NCI-H187 treated with DMSO at 0.1 percent for 48 hours (cell line): ENCODE measurements at places on chromosomes 6 and 20.

GRCh38 chr6:45278367-45278766, 49.8 kb upstream of the RUNX2 start:
- no peak for DNase-seq

DNA sequence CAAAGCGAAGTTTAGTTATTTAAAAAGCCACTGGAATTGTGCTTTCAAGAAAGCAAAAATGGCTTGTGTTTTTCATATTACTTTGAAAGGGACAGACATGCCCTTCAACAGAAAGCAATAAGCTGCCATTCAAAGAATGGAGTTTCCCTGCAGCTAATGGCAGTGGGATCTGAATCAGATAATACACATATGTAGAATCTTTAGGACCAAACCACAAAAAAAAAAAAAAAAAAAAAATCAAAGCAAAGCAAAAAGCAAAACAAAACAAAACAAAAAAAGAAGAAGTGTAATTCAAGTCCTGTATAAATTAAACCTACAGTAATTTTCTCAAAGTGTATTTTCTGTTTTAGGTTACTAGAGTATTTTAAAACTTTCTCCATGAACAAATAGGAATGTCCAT, 63.6 kb upstream of the ZNF217 start:
- DNase-seq, result no peak

- no peak for DNase-seq
Observed at GRCh38 chr6:5786321-5786968, 220.3 kb downstream of the NRN1 start.

DNA sequence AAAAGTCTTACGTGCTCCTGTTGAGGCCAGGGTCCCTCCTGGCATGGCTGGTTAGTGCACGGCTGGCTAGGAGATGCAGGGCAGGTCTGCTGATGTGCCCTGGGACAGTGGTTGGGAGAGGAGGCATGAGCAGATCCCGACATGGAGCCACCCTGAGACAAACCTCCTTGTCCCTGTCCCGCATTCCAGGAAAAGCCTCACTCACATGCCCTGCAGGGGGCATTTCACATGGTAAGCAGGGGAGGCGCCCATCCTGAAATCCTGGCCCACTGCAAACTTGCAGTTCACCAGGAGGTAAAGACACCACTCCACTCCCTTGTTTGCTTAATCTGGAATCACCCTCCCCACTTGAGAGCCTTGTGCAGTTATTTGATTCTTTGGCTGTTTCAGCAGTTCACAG, 116.7 kb upstream of the SLC24A3 start:
- no peak for DNase-seq

- DNase-seq, result no peak
Observed at GRCh38 chr20:17227219-17227575, 357 bp downstream of the PCSK2 start.

DNA sequence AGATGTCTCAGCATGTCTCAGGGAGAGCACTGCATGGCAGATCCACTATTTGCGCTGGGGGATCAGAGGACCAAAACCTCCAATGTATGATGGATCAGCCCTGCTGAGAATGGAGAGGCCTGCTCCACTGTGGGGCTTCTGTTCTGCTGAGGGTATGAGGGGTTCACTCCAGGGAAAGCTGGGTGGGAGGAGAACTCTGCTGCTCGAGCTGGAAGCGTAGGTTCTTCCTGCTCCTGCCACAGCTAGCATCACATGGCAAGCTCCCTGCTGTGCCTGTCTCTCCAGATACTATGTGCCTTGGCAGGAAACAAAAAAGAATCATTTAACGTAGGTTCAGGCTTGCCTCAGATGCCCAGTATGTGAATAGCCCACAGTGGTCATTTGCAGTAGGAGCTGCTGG, 105.8 kb downstream of the EPM2A start:
- no peak for DNase-seq

- DNase-seq, result no peak
Observed at GRCh38 chr6:2179950-2180349, 65.5 kb downstream of the GMDS start.

GRCh38 chr20:50689864-50690649, 1.3 kb downstream of the RIPOR3 start:
- no peak for DNase-seq

- no peak for DNase-seq
Observed at GRCh38 chr6:81761197-81761596, 8.7 kb upstream of the TENT5A start.

DNA sequence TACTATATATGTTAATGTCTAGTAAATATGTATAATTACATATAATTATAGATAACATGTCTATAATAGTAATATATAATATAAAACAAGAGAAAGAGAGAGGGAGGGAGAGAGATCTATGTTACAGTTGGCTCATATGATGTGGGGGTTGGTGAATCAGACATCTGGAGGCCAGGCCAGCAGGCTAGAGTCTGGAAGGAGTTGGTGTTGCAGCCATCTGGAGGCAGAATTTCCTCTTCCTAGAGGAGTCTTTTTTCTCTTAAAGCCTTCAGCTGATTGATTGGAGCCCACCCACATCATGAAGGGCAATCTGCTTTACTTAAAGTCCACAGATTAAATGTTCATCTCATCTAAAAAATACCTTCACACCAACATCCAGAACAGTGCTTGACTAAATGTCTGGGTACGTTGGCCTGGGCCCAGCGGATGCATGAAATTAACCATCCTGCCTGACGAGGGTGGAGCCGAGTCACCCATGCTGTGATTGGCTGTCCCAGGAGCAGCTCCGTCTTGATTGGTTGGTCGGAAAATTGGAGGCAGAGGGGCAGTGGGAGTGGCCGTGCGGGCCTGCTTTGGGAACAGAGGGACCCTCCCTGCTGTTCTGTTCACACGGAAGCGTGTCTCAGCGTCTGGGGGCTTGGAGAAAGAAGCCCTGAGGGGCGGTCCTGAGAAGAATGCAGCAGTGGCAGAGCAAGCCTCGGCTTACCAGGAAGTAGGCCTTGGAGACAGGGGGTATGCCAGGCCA, 392.4 kb downstream of the QKI start:
- no peak for DNase-seq

- no peak for DNase-seq
Observed at GRCh38 chr20:52469128-52469527, 277.5 kb upstream of the ZFP64 start.

DNA sequence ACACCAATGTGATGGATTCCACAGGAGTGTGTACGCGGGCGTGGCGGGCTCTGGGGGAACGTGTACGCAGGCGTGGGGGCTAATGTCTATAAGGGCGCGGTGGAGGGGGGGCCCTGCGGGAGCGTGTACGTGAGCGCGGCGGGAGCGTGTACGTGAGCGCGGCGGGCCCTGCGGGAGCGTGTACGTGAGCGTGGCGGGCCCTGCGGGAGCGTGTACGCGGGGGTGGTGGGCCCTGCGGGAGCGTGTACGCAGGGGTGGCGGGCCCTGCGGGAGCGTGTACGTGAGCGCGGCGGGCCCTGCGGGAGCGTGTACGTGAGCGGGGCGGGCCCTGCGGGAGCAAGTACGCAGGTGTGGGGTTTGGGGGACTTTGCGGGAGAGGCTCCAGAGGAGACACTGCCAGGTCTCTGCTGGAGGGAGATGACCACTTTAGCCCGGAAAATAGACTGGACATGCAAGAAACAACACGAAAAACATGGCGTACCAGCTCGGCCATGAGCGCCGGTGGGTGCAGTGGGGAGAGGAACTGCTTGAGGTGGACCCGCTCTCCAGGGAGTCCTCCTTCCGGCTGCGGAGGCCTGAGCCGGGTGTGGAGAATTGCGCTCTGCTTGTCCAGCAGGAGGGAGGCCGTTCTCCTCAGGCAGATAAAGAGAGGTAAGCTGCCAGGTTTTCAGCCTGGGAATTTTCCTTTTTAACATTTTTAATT, 27.8 kb upstream of the SMOC2 start:
- no peak for DNase-seq

DNA sequence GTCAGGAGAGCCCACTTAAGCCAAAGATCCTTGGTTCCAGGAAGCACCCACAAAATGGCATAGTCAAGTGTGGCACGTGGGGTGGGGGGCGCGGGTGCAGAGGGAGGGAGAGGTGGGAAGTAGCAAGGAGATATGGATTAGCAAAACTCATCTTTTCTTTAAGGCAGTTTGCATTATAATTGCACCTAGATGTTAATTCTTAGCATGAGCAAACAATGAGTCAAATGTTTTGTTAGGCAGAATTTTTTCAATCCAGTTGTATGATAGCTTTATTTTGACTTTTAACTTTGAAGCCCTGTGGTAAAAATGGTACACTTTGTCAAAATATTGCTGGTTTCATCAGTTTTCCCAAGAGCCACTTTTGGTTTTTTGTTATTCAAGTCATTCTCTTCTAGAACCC, 15.0 kb downstream of the SCAND1 start:
- no peak for DNase-seq

DNA sequence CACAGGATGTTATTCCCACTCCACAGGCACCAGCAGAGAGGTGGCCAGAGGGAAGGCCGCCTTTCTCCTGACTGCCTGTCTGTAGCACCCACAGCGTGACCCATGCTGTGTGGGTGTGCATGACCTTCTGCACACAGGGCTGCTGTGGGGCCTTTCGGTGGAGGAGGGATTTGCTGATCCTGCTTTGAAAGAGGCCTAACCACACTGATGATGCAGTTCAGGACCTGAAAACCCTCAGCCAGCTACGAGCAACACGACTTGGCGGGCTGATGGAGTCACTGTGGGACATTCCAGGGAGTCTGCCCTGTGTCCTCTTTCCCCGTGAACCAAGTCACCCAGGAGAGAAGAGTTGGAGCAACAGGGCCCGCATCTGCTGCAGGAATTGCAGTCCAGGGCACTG, 49.1 kb downstream of the SYTL3 start:
- no peak for DNase-seq

- no peak for DNase-seq
Observed at GRCh38 chr6:150372051-150372450, 3.2 kb downstream of the IYD start.

- DNase-seq, result no peak
Observed at GRCh38 chr20:57432862-57433491, 41.8 kb downstream of the RBM38 start.

- no peak for DNase-seq
Observed at GRCh38 chr6:113632220-113632864, 224.8 kb upstream of the MARCKS start.

DNA sequence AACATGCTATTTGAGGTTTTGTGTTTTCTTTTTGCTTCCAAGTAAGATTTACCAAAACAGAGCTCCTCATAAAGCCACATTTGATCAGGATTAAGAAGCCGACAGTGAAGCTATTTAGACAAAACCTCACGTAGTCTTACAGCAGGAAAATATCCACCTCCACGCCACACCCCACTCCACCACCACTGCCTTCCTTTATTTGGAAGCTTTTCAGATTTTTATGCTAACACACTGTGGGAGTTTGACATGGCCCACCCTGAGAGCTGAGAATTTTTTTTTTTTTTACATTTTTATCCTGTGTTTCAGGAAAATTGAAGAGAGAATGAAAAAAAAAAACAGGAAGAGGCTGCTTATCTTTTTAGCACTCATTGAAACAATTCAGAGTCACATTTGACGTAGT, 104.8 kb upstream of the MC3R start:
- DNase-seq, result no peak

DNA sequence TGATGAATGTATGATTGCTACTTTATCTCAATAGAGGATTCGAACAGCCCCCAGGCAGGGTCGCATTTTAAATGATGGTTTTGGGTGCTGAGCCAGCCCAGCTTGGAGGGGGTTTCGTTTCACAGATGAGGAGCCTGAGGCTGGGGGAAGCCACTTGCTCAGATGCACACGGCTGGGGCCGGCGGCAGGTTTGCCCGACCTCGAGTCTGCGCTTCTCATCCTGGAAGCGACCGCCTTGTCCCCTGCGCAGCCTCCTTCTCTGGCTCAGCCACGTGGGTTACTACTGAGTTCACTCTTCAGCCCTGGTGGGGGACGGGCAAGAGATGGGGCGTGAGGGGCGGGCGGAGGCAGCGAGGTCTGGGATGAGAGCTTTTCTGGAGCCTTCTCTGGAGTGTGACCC, 25.3 kb downstream of the NTSR1 start:
- no peak for DNase-seq

DNA sequence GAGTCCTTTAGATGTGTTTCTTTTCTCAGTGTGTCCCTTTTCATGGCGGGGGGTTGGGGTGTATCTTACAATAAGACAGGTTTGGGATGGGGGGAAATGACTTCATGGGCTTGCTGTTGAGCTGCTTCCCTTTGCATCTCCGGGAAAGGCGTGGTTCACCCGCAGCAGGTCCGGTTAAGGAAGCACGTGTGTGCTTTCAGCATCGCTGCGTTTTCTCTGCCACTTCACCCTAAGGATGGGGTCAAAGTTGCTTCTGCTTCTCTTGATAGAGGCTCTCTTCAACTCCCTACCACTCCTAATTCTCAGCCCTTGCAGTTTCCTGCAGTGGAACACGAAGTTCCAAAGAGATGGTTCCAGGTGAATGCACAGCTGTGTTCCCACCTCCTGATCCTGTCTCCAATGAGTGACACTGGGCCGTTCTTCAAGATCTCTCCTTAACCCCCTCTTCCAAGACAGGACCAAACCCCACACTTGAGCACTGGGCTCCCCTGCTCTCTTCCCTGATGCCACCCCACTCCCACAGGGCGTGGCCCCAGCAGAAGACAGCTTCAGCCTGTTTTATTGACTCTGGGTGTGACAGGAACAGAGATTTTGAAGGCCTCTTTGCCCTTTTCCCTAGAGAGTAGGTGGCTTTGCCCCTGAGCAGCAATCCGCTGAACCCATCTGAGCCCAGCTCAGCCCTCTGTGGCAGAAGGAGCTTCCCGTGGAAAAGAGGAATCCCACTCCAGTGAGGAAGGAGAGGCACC, 85.2 kb downstream of the PLEKHG1 start:
- DNase-seq, result no peak

DNA sequence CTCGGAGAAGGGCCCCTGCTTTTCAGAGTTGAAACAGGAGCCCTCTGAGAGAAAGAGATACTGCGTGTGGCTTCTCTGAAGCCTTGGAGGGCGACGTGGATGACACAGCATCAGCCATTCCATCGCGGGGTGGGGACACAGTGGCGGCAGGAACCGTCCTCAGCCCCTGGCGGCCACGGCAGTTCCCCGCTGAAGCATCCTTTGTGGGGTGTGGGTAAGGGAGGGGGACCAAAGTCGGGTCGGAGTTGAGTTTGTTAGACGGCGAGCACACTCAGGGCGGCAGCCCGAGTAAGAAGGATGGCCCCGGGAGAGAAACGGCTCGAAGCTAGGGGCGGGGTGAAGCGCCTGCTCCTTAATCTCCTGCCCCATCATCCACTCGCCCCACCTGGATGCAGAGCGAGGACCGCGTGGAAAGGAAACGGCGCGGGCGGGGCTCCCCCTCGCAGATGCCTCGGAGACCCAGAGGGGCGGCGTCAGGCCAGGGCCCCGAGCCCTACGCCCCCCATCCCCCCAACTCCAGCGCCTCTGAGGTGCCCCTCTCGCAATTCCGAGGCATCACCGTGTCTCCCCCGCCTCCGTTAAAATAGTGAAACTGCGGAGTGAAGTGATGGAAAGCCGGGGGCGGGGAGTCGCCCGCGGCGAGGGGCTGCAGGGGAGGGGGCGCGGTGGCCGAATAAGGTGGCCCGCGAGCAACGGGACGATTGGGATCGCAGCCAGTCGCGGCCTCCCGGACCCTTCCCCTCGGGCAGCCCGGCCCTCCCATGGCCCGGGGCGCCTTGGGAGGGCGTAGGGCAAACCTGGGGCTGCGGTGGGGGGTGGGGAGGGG, 796 bp upstream of the RREB1 start:
- no peak for DNase-seq

- no peak for DNase-seq
Observed at GRCh38 chr20:24382743-24383142, 86.7 kb upstream of the SYNDIG1 start.

- DNase-seq, result no peak
Observed at GRCh38 chr20:6685626-6686025, 81.9 kb upstream of the BMP2 start.
